Fibroblast of skin of back (primary cell): ENCODE measurements at places on chromosomes 16 and 17.
A peak's percentile ranks its signal among the peaks of the same experiment; 100 is the strongest.

DNA sequence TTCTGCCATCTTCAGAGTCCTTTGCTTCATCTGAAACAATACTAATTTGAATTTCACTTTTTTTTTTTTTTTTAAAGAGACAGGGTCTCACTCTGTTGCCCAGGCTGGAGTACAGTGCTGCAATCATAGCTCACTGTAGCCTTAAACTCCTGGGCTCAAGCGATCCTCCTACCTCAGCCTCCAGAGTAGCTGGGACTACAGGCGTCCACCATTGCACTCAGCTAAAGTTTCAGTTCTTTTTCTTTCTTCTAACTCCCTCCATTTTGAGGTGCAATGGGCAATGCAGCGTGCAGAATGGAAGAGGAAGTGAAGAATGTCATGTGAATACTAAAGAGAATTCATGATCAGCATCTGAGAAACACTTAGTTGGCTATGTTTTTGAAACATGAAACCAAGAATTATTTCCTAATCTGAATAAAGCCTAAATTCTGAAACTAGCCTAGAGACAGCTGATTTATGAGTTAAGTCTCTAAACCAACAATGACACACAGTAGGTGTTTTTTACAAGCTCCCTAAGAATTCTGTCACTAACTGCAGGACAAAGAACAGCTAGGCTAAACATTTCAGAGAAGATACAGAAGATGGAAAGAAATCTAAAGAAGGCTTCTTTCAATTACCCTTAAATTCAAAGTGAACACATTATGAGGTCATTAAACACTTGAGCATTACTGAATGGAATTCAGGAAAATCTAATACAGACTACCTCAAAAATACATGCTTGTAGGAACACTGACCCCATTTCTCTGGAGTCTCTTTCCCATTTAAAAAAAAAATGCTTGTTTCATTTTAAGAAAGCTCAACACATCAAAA, 21.0 kb downstream of the SNN start:
- no peak for DNase-seq

GRCh38 chr17:74407384-74407783, 24.5 kb upstream of the GPRC5C start:
- no peak for DNase-seq

- DNase-seq = no peak
These were observed 206.7 kb downstream of the SHISA9 start for GRCh38 chr16:13108126-13108525.

GRCh38 chr16:10577305-10578202, 2.8 kb downstream of the EMP2 start:
- DNase-seq = peak; percentile 54

DNA sequence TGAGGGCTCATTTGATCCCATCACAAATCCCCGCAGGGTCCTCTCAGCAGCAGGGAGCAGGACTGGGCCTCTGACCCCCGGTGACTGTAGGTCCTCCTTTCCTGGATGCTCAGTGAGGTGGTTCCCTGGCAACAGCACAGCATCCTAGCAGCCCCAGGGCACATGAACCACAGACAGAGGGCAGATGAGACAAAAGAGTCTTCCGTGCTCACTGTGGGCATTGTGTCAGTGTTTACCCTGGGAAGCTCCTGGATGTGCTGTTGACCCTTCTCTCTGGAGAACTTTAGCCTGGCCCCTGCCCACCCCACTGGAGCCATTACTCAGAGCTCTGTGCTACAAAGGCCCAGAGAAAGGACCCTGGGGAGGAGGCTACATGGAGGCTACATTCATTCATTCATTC, 21.7 kb upstream of the TMEM220 start:
- DNase-seq = no peak

DNA sequence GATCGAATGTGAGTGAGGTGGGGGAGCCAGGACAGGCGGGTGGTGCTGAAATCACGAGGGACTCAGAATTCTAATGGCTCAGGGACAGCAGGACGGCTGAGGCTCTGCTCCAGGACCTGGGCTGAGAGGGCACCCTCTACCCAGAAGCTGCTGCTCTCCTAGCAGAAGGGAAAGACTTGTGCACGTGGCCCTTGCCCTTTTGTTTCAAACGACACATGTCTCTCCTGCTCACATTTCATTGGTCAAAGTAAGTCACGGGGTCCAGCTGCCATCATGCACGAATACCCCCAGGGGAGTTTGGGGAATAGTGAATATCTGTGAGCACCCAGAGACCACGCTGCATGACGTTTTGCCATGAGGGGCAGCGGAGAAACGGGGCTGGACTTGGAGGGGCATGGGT, 73.2 kb downstream of the RTN4RL1 start:
- no peak for DNase-seq

DNA sequence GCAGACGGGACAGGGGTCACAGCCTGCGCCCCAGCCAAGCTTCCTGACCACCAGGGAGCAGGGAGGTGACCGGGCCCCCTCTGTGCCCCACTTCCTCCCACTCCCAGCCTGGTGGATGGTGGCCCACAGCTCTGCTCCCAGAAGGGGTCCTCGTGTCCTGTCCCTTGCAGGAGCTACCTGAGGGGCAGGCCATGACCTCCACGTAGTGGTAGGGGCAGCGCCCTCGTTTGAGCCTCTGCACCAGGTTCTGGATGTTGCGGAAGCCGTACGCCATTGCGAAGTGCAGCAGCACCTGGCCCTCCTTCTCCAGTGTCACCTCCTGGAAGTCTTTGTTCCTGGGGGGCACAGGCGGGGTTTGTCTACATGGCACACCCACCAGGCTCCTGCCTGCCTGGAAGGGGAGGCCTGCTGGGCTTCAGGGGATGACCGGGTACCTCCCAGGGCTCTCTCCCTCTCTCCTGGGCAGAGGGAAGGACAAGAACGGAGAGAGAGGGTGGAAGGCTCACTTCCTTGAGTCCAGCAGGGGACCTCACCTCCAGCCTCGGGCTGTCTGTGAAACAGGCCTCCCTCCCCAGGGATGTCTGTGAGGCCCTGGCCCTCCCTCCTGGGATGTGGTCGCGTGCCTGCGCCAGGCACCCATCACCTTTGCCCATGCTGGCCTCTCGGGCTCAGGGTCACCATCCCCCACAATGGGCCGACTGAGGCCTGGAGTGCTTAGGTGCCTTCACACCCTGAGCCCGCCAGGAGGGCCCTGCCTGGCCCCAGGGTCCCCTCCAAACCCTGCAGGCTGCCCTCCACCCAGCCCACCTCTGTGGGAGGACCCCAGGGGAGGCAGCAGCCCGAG, 4.0 kb downstream of the HAGHL start:
- no peak for DNase-seq

DNA sequence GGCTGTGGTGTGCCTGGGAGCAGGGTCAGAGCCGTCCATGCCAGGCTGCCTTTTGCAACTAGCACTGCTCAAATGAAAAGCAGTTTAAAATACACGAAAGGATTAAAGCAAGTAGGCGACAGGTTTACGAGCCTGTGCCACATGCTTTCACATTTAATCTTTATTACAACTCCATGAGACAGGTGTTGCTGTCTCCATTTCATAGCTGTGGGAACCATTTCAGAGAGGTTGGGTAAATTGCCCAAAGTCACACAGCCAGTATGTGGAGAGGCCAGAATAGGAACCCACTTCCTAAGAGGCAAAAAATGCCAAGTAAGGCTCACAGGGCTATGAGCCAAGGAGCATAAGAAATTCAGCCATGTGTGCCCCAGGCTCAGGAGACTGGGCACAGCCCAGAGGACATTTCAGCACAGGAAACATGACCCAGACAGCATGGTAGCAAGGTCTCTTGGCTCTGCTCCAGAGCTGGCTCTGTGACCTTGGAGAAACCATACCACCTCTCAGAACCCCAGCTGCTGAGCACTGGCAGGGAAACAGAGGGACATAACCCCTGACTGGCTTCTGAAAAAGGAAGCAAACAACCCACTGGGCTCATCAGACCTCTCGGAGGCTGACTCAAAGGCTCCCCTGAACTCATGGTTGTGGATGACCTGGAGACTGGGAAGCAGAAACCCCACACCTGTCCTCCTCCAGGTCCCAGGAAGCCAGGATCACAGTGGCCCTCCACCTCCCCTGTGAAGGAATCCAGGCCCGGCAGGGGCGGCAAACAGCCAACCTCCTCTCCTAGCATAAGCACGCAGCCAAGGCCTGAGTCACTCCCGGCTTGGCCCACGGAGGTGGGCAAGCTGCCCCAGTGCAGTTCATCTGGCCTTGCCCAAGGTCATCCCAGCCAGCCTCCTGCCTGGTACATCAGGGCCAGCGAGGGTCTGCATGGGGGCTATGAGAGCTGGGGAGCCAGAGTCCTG, 40.3 kb upstream of the MRPS23 start:
- peak; percentile 72 for DNase-seq

- no peak for DNase-seq
These were observed 34.3 kb downstream of the PITPNC1 start for GRCh38 chr17:67411397-67411796.

- no peak for DNase-seq
These were observed 5.1 kb downstream of the SNRNP25 start for GRCh38 chr16:58491-59439.

DNA sequence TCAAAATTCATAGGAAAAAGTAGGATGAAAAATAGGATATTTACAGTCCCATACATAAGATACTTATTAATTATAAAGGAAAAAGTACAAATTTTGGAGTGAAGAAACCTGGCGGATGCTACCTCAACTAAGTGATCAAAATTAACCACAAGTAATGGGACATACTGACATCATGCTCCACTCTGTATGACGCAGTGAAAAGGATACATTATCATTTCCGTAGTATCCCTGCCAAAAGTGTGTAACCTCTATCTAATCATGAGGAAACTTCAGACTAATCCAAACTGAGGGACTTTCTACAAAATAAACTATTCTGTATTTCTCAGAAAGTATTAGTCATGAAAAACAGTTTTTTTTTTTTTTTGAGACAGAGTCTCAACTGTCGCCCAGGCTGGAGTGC, 60.5 kb downstream of the TRIM37 start:
- DNase-seq = no peak

- no peak for DNase-seq
These were observed 37.6 kb upstream of the CBFA2T3 start for GRCh38 chr16:89014403-89015230.

GRCh38 chr17:28509789-28510188, 3.6 kb downstream of the FOXN1 start:
- no peak for DNase-seq

DNA sequence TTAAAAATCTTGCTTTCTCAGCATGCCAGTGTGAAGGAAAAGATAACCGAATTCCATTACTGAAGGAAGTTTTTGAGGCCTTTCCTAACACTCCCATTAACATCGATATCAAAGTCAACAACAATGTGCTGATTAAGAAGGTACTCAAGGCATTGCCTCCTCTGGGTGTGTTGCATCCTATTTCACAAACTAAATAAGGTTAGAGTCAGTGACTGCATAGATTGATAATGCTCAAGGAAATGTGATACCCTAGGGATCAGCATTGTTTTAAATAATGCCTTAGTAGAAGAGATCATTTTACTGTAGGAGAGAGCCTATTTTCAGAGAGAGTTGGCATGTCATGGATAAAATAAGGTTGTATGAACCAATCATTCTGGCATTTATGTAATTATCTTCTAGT, 36.8 kb downstream of the GDPD1 start:
- DNase-seq = no peak

- peak; percentile 67 for DNase-seq
These were observed 27.8 kb upstream of the CDR2 start for GRCh38 chr16:22402191-22402590.

DNA sequence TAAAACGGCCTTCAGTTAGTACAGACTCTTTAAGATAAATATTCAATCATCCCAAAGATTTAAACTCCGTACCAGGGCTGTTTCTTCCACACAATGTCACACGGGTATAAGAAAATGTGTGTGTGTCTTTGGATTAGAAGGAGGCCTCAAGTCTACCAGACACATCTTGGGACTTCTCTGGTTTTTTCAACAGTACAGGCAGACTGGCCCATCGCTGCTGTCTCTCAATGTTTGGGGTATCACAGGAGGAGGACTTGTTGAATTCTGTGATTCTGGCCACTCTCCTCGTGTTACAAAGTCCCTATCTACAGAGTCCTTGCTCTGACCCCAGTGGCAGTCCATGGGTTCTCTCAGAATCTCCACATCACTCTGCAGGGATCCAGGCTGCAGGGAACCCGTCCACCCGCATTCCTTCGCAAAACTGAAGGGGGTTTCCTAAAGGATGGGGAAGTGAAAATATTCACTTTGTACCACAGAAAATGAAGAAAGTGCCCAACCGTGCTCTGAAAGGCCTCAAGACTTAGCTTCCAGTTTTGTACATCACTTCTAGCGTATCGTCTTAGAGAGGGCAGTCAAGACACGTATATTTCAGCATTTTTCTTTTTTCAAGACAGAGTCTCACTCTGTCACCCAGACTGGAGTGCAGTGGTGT, 373.2 kb downstream of the NPIPA8 start:
- no peak for DNase-seq

- no peak for DNase-seq
These were observed 529 bp upstream of the ASPA start for GRCh38 chr17:3475251-3475685.

DNA sequence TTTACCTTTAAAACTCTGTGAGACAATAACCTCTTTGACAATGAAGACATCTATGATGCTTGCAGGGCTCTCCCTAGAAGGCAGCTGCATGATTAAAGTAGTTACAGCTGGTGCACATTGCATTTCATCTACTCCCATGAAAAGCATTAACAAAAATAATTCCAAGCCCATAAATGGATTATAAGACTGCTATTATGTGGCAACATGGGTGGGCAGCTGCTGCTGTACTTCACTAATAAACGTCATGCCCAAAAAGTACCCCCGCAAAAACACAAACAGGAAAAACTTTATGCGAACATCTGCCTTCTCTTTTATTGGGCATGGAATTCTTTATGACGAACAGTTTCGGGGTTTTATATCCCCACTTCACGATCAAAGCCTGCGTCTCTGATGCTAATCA, 224.9 kb downstream of the CA10 start:
- no peak for DNase-seq

DNA sequence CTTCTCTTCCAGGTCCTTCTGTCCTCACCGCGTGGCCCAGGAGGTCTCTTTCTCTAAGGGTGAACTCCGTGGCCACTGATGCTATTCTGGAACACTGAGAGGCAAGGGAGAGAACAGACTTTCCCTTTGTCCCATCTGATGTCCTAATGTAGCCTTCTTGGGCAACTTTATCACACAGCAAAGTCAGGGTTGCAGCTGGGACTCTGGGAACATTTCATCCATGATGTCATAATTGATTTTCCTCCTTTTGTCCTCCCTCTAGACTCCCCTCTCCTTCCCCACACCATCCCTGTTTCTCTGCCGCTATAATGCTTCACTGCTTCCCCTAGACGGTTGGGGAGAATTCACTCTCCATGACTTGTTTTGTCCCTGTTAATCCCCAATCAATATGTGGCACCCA, 201.0 kb downstream of the SHISA9 start:
- DNase-seq = no peak

GRCh38 chr17:74882517-74883240, 9.9 kb upstream of the FDXR start:
- no peak for DNase-seq

DNA sequence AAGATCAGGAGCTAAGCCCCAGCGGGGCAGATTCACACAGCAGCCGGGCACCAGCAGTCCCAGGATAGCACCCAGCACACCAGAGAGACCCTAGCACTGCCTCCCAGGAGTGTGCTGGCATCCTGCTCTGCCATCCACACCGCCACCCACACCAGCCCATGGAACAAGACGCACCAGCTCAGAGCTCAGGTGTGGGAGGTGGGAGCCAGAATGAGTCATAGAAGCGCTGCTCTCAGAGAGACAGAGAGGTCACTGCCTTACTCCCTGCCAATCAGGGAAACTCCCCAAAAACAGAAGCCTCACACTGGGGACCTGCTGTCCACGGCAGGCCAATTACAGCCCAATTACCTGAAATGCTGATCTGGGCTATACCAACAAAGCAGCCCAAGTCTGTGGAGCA, 64.9 kb downstream of the CDYL2 start:
- DNase-seq = no peak
